Adrenal gland (tissue), 19 donors: ENCODE measurements at places on chromosomes 2 and 18. TPM values are rescaled to one million over a fixed set of nuclear protein-coding genes. Genes with fewer than 3 reads are reported as not detected.

PPP1R1C gene
- polyA plus RNA-seq: 2.2 TPM

ID2 gene
- polyA plus RNA-seq: 127 TPM

MC5R gene
- not detected for polyA plus RNA-seq

ZNF521 gene
- 6.2 TPM for polyA plus RNA-seq

ZNF516 gene
- 15.0 TPM for polyA plus RNA-seq

LIPG gene
- 0.16 TPM for polyA plus RNA-seq

MAPK4 gene
- polyA plus RNA-seq: 128 TPM

INPP1 gene
- 62.0 TPM for polyA plus RNA-seq

FOXI3 gene
- polyA plus RNA-seq: not detected

KCNS3 gene
- 0.88 TPM for polyA plus RNA-seq

ALPP gene
- polyA plus RNA-seq: not detected

CNDP1 gene
- 0.16 TPM for polyA plus RNA-seq

AQP12A gene
- polyA plus RNA-seq: not detected

ONECUT2 gene
- 0.07 TPM for polyA plus RNA-seq

TAF1B gene
- 3.8 TPM for polyA plus RNA-seq

TLX2 gene
- polyA plus RNA-seq: 22.8 TPM

SERPINB11 gene
- not detected for polyA plus RNA-seq

FAM110C gene
- polyA plus RNA-seq: 2.4 TPM

OTX1 gene
- polyA plus RNA-seq: not detected

CYB5A gene
- polyA plus RNA-seq: 62.0 TPM

HYCC2 gene
- 3.9 TPM for polyA plus RNA-seq

KLHL14 gene
- polyA plus RNA-seq: not detected

PPP3R1 gene
- polyA plus RNA-seq: 68.4 TPM

RAPH1 gene
- polyA plus RNA-seq: 4.2 TPM

PID1 gene
- 45.3 TPM for polyA plus RNA-seq

C2orf72 gene
- polyA plus RNA-seq: 1.2 TPM

UCN gene
- 11.3 TPM for polyA plus RNA-seq

TBR1 gene
- not detected for polyA plus RNA-seq

FHOD3 gene
- 87.9 TPM for polyA plus RNA-seq

ERFE gene
- polyA plus RNA-seq: not detected

SP140 gene
- 1.9 TPM for polyA plus RNA-seq

LYG2 gene
- polyA plus RNA-seq: not detected

ZNF804A gene
- polyA plus RNA-seq: 0.53 TPM

MPP4 gene
- 1.2 TPM for polyA plus RNA-seq

POTEC gene
- polyA plus RNA-seq: not detected

POMC gene
- 33.6 TPM for polyA plus RNA-seq

GALR1 gene
- polyA plus RNA-seq: 0.64 TPM

ZNF385B gene
- polyA plus RNA-seq: 3.8 TPM
